ENCODE measurements at places on chromosomes 2 and 18. TPM values are rescaled to one million over a fixed set of nuclear protein-coding genes. Genes with fewer than 3 reads are reported as not detected.

GRCh38 chr2:36058953-36059352, 296.6 kb upstream of the CRIM1 start:
- no peak for DNase-seq

- no peak for DNase-seq
These were observed 237.4 kb downstream of the CAMKMT start for GRCh38 chr2:44599130-44599529.

DNA sequence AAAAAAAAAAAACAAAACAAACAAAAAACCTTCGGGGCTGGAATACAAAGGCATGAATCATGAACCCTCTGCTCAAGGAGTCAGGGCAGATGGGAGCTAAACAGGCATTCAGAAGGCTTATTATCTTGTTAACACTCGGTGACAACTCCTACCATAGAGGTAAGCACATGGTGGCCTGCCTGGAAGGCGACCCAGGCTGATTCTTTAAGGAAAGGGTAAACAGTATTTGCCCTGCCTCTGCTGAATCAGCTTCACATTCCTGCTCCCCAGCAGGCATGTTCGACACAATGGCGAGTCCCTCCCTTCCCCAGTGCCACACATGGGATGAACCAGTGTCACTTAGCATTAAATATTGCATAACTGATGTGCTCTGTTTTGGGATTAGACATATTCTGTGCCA, 191.9 kb downstream of the ARL4C start:
- no peak for DNase-seq

GRCh38 chr2:186183406-186183805, 302.7 kb upstream of the ZC3H15 start:
- DNase-seq, result no peak

DNA sequence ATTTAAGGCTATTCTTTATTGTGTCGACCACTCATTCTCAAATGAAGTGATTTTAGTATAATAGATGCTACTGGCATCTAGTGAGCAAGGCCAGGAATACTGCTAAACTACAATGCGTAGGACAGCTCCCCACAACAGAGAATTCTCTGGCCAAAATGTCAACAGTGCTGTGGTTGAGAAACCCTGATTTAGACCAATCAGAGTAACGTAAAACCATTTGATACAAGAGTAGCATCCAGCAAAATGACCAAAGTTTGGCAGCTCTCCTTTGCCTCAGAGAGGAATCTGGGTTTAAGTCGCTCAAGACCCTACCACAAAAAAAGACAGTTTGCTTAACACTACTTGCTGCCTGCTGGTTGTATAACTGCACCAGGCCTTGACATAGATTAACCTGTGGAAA, 37.0 kb upstream of the TTN start:
- no peak for DNase-seq

Gene ATG16L1
- 17.5 TPM for total RNA-seq

Gene SERPINB10
- total RNA-seq, result not detected

Data from cardiac septum (tissue), 1 donor.